GM12864 (cell line): ENCODE measurements at places on chromosomes 2 and 18.

DNA sequence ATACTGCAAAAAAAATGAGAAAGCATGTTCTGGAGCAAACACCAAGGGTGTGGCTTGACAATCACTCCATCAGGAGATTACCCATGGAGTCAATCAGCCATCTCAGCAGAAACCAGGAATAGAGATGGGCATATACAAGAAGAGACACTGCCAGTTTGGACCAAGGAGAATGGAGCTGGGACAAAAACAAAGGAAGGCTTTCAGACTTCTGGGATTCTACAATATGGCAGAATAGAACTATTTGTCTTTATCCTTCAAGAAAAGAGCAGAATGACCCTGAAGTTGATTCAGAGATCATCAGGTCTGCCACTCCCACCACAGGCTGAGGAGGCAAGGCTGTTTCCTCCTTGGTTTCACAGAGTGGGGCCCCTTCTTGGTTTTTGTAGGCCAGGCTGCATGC is 48.2 kb upstream of the KIF5C start:
- DNase-seq, result no peak

GRCh38 chr18:78728784-78729467 is 250.7 kb upstream of the SALL3 start:
- DNase-seq, result no peak

- no peak for DNase-seq
Measured at GRCh38 chr18:62554061-62554815, 31.4 kb downstream of the ZCCHC2 start.

DNA sequence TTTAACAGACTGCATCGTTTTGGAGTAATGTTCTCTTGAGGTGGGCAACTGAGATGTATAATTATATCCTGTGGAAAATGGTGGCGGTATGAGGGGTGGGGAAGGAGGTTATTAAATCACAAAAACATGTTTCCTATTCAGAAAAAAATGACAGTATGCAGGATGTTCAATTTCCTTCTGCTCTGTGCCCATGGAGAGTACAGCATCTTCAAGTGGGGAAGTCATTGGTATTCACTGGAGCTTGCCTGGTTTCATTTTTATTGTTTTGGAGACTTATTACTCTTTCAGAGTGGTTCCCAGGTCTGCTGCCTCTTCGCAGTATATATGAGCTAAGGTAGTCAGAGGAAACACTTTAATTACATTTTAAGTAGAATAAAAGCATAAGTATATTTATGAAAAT is 318.8 kb upstream of the RAB12 start:
- no peak for DNase-seq
